Esophagus squamous epithelium (tissue), 5 donors: ENCODE measurements at places on chromosomes 5 and 9.

GRCh38 chr9:1366276-1366675, 316.1 kb downstream of the DMRT2 start:
- no peak for DNase-seq

GRCh38 chr9:38160613-38161215, 91.7 kb upstream of the SHB start:
- DNase-seq: no peak

- DNase-seq: no peak
Measured at GRCh38 chr9:97856857-97857605, 4.0 kb downstream of the FOXE1 start.

GRCh38 chr5:170216257-170216864, 16.4 kb upstream of the C5orf58 start:
- no peak for DNase-seq

DNA sequence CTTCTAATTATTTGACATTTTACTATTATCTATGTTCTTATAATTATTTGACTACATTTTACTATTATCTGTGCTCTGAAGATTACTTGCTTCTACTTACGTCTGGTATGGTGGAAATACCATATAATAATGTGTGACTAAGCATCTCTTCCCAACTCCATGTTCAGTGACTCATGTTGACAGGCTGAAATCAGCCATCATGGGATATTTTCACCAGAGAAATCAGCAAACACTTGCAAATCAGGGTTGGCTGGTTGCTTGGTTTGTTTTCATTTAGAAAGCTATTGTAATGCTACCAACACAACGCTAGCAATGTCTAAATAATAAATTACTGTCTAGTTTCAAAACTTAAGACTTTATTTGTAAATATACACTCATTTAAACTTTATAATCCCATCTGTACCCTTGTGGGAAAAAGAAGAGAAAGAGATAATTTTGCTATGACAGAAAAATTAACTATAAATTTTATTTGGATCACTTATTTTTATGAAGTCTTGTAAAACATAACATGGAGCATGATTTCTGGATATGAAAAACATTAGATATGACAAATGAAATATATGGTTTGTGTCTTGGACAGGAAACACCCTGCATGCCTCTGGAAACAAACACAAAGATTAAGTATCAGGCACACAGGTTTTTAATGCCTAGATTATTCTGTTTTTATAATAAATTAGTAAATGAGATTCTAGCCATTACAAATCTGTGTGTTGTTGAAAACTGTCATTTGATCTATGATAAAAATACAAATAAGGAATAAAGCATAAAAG, 337.6 kb downstream of the BNC2 start:
- no peak for DNase-seq
